GF-D8 (cell line): ENCODE measurements at places on chromosomes 1 and 21.

DNA sequence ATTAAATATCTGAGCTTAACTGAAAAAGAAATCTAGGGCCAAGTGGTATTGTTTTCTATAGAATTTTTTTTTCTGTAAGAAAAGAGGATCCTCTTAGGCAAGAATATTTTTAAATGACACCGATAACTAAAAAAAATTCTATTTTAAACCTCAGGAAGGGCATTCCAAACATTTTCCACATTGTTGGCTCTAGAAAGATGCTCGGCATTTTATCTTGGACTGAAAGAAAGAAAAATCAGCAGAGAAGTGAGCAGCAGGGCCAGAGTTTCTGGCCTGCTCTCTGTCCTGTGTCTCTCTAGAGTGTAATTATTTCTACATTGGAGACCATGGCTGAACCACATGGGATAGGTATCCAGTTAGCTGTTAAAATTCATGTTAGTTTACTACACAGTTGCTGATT, 192.5 kb upstream of the GREM2 start:
- no peak for DNase-seq

GRCh38 chr21:29633756-29634155, 306.0 kb downstream of the GRIK1 start:
- DNase-seq = no peak

GRCh38 chr1:33367485-33368405, 46.8 kb upstream of the A3GALT2 start:
- DNase-seq = no peak

DNA sequence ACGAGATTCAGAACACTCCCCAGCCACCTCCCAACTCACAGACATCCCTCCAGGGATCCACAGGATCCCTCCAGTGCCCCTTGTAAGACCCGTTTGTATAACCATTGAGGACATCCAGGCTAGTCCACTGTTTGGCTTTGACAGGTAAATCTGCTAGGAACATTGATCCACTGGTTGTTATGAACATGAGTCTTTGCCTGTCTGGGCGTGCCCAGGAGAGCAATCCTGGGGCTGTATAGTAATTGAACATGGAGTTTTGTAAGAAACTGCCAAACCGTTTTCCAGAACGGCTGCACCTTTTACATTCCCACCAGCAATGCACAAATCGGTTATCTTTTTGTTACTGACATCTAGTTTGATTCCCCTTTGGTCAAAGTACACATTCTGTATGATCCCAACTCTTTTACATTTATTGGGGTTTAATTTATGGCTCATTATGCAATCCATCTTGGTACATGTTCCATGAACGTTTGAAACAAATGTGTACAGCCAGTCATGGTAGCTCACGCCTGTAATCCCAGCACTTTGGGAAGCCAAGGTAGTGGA, 88.7 kb downstream of the WDR4 start:
- no peak for DNase-seq

GRCh38 chr1:22398656-22399420, 52.8 kb upstream of the ZBTB40 start:
- no peak for DNase-seq

GRCh38 chr1:97204468-97204867, 482.9 kb downstream of the PTBP2 start:
- no peak for DNase-seq

DNA sequence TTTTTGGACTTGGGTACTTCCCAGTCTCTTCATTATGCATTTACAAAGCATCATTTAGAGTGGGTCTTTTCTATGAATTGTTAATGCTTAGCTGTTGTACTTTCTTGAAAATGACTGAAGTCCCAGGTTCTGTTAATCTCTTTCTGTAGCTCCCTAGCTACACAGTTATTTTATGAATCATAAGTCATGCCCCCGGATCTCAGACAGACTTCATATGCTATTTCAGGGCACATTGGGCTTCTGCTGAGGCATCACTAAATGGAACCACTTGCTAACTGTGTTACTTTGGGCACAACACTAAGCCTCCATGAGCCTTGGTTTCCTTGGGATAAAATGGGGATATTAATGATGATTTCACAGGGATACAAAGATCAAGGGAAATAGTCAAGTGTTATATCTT, 55.5 kb upstream of the RBM15 start:
- DNase-seq = no peak

DNA sequence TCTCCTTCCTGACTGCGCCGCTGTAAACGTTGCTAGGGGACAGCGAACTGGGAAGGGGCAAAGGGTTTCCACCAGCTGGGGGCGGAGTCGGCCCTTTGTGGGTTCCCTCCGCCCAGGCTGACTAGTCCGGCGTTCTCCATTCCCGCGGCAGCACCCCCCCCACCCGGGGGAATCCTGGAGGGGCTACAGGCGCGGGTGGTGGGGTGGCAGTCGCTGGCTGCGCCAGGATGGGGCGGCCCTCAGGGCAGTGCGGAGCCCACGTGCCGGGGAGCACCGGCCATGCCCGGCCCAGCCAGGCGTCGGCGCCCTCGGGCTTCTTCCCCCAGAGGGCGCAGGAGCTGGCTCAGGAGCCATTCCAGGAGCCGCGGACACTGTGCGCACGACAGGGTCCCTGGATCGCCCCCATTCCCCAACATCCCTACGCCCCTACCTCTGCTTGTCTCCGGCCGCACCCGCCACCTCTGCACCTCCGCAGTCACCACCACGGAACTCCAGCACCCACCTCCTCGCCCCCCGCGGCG, 476 bp downstream of the BATF3 start:
- DNase-seq = no peak

DNA sequence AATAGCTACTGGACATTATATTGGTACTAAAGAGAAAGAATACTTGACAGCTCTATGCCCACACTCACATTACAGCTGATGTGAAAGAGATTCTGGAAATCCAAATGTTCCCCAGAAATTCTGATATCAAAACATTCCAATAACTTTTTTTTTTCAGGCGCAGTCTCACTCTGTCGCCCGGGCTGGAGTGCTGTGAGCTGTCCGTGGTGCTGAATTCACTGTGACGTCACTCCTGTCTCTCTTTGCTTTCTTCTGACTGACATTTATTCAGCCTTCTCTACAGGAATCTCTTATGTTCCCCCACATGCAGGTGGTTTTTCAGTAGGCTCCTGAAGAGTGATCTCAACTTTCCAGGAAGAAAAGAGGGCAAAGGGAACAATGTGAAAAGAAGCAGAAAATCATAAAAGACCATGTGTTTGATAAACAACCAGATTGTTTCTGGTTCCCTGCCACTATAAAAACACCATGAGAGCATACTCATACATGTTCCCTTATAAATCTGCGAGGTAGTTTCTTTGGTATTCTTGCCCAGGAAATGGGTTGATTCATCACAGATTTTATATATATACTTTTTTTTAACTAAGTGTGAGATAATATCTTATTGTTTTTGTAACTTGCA, 6.2 kb downstream of the S100A7A start:
- DNase-seq = no peak

DNA sequence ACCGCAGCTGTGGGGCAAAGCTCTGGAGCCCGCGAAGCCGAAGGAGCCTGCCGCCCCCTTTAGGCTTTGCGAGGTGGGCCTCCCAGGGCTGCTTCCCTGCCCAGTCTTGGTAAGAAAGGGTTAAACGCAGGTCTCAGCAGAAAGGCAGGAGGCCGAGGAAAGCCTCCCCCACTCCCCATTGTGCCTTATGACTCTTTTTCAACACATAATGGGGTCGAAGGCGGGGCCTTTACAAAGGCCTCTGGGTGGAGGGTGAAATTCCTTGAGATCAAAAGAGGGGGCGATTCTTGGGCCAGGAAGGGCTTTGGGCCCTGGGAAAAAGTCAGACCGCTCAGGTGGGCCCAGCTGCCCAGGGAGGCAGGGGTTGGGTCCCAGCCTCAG, 880 bp downstream of the ALPL start:
- DNase-seq = no peak

DNA sequence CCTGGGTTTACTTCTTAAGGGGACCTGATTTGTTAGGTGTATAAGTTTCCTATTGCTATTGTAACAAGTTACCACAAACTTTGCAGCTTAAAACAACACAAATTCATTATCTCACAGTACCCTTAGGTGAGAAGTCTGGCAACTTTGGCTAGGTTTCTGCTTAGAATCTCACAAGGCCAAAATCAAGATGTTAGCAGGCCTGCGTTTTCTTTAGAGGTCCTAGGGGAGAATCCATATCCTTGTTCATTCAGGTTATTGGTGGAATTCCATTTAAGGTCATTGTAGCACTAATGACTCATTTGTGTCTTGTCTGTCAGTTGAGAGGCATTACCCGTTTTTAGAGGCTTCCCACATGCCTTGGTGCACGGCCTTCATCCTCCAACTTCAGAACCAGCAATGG, 8.2 kb upstream of the SH2D1B start:
- DNase-seq = no peak

- no peak for DNase-seq
These were observed 64.2 kb downstream of the ACOT7 start for GRCh38 chr1:6329396-6329795.

- DNase-seq = peak; percentile 52
These were observed 20.6 kb upstream of the SH3D21 start for GRCh38 chr1:36285443-36286101.

- DNase-seq = no peak
These were observed 37.5 kb downstream of the TRAPPC10 start for GRCh38 chr21:44049606-44050005.

- no peak for DNase-seq
These were observed 6.6 kb upstream of the TFF3 start for GRCh38 chr21:42321845-42322244.

- DNase-seq = no peak
These were observed 443.5 kb upstream of the B3GALT2 start for GRCh38 chr1:193629875-193630274.

GRCh38 chr1:43509007-43509739, 21.5 kb upstream of the PTPRF start:
- DNase-seq = no peak

DNA sequence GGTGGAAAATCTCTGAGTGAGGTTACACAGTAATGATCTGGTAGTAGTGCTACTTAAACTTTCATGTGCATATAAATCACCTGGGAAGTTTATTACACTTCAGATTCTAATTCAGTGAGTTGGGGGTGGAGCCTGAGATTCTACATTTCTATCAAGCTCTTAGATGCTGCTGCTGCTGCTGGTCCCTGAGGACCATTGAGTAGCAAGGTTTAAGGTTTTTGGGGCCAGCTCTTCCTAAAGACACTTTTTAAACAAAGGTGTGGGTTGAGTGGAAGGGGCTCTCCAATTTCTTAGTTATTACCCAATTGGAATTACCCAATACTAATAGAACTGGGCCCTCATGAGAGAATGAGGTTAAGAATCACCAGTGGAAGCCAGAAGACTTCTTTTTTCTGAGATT, 29.5 kb downstream of the KCNA3 start:
- DNase-seq = no peak

GRCh38 chr1:33397994-33398393, 32.9 kb downstream of the PHC2 start:
- DNase-seq = peak; percentile 34

DNA sequence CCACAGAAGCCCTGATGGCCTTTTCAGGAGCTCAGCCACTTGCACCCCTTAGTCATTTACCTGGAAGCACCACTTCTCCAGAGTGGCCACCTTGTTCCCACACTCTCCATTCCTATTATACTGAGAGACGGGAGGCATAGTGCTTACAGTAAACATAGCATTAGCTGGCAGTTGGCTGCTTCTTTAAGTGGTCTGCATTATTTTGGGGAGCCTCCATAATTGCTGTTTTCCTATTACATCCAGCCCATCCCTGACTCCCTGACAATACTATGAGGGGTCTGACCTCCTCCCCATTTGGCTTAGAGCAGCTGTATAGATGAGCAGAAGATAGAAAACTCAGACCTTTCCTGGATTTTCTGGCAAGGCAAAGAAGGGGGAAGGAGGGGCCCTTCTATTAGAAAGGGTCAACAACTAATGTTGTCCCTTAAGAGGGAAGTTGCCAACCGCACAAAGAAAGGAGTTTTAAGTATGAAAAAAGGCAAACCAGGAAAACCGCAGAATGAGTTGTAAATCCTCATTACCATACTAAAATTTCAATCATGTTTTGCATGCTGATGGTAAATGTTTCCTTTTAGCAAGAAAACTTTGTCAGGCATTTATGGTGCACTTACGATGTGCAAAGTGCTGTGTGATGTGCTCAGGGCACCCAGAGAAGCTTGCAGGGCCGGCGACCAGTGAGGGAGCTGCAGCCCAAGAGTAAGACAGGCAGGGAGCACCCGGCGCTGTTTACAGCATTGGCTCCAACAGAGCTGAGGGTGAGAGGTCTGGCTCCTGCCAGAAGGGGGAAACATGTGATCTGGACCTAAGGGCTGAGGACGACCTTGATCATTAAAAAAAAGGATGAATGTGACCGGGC, 167.3 kb downstream of the ZZZ3 start:
- DNase-seq = no peak

- DNase-seq = no peak
These were observed 9.8 kb downstream of the C8A start for GRCh38 chr1:56864430-56864829.

DNA sequence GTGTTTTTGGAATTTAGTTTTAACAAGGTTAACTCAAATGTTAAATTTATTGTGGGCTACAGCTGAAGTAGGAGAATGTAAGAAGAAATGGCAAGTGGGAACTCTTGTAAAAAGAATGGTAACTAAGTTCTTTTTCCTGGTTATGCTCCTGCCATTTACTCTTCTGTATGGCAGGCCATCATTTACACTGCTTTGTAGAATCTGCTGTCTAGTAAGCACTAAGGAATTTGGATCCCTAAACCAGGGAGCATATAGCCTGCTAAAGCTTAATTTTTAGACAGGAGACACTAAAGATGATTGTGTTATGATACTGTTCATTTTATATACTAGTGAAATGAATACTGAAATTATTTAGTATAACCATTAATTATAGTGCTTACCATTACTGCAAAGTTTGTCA, 85.3 kb downstream of the CAMTA1 start:
- no peak for DNase-seq

DNA sequence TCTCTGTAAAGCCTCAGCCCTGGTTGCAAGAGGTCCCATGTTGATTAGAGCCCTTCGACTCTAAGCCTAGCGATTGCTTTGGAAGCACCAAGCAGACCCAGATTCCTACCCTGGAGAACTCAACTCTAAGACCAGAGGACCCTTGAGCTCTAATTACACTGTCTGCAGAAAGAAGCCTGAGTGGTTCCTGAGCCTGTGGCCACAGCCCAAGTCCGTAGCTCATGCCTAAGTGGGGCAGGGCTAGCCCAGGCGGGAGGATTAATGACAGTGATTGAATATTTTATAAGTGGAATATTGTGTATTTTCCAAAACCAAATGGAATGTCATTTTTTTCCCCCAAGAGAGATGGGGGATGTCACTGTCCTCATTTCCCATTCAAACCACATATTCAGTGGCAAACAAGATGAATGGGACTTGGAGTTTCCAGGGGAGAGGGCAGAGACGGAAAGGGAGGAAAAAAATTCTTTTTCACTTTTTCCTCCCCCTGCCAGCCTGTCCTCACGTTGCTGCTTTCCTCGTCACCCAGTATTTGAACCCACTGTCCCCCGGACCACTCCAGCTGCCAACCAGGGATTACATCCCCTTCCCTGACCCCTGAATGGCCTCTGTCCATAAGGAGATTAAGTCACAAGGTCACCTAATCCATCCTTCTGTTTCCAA, 79.6 kb upstream of the CTTNBP2NL start:
- DNase-seq = no peak

- no peak for DNase-seq
These were observed 92.3 kb upstream of the ESRRG start for GRCh38 chr1:216815260-216816131.

- no peak for DNase-seq
These were observed 108.3 kb downstream of the FMN2 start for GRCh38 chr1:240199758-240200645.
